ENCODE measurements at places on chromosomes 11 and 22.

DNA sequence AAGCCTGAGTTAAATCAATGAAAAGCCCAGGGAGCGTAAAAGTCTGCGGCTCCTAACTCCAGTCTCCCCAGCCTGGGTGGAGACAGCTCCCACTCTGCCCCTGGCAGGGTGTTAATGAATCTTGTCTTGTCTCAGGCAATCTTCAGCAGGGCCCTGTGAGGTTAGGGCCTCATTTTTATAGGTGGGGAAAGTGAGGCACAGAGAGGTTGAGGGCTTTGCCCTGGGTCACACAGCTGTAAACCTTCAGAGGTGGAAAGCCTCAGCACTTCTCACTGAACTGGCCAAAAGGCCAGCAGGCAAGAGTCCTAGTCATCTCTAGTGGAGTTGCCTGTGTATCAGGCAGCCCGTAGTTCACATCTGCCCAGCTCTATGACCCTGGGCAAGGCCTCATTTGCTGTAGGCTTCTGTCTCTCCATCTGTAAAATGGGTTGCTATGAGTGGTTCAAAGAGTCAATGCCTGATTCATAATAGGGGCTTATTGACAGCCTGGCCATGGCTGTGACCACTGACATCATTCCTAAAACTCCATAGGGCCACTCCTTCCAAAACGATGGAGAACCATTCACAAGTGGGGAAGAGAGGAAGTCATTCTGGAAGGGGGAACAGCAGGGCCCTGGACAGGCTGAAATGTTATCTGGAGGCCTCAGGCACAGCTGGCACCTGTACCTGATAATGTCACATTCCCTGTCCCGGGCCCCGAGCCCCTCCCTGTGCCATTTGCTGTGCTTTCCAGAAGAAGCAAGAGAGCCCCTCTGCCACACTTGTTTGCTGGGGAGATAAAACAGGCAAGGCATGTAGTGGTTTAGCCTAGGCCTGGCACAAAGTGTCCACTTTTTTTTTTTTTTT is 6.0 kb downstream of the CBX7 start:
- DNase-seq: no peak

- no peak for DNase-seq
Measured at GRCh38 chr22:50141462-50141861, 29.1 kb upstream of the PANX2 start.

DNA sequence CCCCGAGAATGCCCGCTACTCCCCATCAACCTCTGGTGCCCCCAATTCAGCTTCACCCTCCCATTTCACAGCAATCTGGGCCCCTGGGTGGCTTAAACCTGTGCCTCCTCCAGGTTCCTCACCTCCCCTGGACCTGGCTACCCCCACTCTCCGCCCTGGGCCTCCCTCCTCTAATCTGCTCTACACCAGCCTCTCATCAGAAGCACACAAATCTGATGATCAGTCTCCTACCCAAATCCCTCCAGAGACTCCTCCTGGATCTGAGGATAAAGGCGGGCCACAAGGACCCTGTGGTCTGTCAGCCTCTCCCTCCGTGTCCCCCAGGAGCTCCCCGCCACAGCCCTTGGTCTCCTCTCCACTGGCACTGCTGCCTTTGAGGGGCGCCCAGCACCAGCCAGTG is 23.2 kb upstream of the IGLL1 start:
- DNase-seq: no peak

DNA sequence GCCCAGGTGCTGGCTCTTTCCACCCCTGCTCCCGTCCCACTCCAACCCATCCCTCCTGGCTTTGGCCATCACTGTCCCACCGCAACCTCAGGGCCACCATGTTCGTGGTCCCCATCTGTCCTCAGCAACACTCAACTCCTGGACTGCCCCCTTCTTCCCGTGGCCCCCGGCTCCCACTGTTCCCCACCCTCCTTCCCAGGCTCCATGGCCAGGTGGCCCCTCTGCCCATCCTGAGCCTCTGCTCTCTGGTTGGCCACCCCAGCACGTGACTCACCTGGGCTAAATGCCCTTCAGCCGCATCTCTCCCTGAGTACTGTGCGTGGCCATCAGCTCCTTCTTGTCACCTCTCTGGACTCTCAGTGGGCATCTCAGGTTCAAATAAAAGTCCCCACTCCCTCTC is 41.6 kb upstream of the PHF21B start:
- DNase-seq: no peak

DNA sequence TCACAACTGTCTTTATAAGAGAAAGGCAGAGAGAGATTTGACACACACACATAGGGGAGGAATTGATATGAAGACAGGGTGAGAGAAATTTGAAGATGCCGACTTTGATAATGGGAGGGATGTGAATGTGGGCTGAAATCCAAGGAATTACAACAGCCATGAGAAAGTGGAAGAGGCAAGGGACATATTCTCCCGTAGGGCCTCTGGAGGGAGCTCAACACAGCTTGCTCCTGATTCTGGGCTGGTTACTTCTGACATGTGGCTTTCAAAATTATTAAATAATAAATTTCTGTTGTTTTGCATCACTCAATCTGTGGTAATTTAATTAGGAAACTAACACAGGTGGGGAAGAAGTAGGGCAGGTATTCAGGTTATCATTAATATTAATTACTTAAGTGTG is 282.9 kb downstream of the LUZP2 start:
- no peak for DNase-seq

DNA sequence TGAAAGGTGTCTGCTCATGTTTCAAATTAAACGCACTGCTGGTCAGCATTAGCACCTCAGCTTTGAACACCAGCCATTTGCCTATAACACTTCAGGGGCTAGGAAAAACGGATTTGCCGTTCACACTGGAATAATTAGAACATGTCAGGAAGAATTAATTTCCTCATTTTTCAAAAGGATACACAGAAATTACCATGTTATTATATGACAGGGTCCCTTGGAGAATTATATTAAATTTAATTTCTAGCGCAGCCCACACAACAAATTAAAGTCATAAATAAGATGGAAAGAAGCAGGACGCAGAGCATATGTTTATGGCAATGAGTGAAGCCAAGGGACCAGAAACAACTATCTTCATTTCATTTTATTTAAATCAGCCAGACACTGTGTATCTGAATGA is 83.8 kb upstream of the SOX6 start:
- DNase-seq: no peak

GRCh38 chr11:93743291-93743690 is 1.8 kb downstream of the C11orf54 start:
- DNase-seq: no peak

- no peak for DNase-seq
Measured at GRCh38 chr11:22633354-22633902, 7.8 kb upstream of the FANCF start.

- DNase-seq: no peak
Measured at GRCh38 chr11:65651339-65651588, 11.5 kb downstream of the RELA start.

Measured in CD4-positive, alpha-beta T cell treated with Interferon alpha-2 for 1 hour (primary cell).